ENCODE measurements at places on chromosomes 6 and 20. TPM values are rescaled to one million over a fixed set of nuclear protein-coding genes. Genes with fewer than 3 reads are reported as not detected.

GRCh38 chr6:130167655-130168054, 55.1 kb downstream of the SAMD3 start:
- DNase-seq: no peak

DNA sequence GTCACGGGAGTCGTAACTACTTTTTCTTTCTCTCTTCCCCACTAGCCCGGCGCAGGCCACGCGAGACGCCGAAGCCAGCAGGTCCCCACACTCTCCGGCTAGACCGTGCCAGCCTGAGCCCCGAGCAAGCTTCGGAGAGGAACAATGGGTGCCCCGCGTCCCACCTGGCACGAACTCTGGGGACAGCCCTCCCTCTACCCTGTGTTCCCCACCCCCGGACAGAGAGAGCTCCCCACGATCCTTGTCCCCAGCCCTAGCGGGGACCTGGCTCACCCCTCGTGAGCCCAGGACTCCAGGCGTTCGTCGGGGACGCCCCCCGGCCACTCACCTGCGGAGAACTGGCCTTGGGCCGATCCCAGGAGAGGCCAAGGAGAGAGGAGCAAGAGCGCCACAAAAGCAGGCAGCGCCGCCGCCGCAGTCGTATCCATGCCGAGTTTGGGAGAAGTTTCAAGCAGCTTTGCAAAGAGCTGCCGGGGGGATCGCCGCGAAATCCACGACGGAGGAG, 416 bp downstream of the PTPRK start:
- no peak for DNase-seq

PRPH2 gene
- total RNA-seq: 0.06 TPM

GRCh38 chr20:731891-732560, 36.3 kb downstream of the SLC52A3 start:
- no peak for DNase-seq

AVP gene
- total RNA-seq: not detected

DNA sequence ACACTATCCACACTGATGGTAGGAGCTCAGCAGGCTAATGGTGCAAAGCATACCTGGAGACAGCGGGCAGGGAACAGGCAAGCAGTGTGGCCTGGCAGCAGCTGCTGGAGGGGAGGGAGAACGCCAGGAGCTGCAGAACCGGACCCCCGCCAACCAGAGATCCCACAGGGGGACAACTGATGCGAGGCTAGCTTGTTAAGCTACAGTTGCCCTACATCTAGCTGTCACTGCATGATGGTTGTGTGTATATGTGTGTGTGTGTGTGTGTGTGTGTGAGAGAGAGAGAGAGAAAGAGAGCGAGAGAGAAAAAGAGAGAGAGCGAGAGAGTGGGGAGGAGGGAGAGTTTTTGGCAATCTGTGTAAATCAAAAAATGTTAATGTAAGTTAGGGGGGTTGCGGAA, 69.7 kb upstream of the NHSL1 start:
- DNase-seq: no peak

DNA sequence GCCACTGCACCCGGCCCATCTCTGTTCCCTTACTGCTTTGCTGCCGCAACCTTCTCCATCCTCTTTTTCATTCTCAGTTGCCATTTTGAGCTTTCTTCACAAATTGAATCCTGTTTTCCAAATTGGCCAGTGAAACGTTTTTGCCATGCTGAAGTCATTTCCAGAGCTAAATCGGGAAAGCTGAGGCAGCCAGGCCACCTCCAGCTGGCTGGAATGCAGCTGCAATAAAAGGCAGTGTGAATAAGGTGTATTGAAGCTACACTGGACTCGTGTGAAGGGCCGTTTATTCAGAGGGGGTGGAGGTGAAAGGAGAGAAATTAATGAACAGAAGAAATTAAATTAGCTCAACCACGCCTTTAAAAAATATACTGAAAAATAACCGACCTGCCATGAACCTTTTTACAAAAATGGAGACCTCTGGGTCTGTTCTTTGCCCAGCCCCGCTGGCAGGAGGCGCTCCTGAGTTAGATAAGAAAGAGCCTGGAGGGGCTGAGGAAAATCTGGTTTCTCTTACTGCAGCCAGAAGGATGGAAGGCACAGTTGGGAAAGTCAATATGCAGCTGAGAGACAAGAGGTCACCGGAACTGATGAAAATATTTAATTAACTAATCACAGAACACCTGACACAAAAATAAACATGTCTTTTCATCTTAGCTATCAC, 283.9 kb downstream of the FOXC1 start:
- DNase-seq: no peak

- peak; percentile 93 for DNase-seq
Measured at GRCh38 chr6:36302227-36302976, 32.5 kb downstream of the PNPLA1 start.

DNA sequence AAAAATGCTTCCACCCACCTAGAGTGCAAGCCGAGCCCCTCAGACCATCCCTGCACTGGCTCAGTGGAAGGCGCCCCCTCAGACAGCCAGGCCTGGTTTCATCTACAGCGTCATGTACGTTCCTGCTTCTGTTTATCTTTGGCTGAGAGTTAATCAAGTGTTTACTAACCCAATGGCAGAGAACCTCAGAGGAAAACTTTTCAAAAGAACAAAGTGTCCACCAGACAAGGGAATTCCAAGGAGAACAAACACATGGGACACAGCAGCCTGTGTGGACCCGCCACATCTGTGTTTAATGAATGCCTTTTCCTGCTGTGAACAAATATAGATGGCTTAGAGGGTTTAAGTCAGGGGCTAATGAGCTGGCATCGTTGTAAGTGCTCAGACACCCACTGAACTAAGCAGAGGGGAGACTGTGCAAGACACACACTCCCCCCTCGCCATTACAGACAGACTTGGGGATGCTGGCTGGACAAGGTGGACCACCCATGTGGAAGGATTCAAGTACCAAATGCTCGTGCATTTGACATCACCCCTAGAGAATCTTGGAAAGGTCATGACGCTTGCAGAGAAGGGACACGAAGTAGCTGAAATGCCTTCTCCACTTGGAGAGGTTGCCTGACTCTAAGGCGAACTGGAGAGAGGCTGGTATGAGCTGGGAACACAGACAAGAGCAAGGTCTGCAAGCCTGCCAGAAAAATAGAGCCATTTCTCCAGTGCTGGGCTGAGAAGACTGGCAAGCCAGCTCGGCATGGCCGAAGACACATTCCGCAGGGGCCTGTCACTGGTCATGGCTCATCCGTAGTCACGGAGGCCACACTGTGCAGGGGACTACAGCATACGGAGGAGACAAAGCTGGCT, 53.5 kb upstream of the NXT1 start:
- no peak for DNase-seq

- DNase-seq: no peak
Measured at GRCh38 chr6:14516956-14517355, 399.4 kb downstream of the CD83 start.

- DNase-seq: no peak
Measured at GRCh38 chr6:169868458-169868857, 117.0 kb downstream of the ERMARD start.

GRCh38 chr6:151100326-151100725, 139.4 kb upstream of the AKAP12 start:
- no peak for DNase-seq

OPRM1 gene
- not detected for total RNA-seq

All from HepG2 (cell line).